ENCODE measurements at places on chromosomes 7 and 10. TPM values are rescaled to one million over a fixed set of nuclear protein-coding genes. Genes with fewer than 3 reads are reported as not detected.

DNA sequence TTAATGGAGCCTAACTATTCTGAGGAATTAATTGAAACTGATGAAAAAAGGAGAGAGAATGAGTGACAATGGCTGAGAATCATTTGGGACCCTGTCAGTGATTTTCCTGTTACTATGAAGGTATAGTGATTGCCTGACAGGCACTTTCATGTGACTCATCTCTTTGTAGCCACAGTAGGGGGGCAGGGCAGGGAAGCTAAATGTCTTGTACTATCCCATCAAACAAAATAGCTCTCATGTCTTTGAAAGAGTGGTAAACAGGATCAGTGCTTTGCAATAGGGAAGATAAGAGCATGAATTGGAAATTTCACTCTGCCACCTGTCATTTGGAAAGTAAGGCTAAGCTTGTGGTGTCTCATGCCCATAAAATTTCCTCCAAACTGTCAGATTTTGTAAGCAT lies 94.5 kb upstream of the GSDME start:
- H3K36me3 ChIP-seq, result peaks cover 65% of the 10 kb centered on the region
- no peaks in the 10 kb centered on the region for H3K27me3 ChIP-seq
- peaks cover 52% of the 10 kb centered on the region for H3K4me1 ChIP-seq
- H3K27ac ChIP-seq, result no peak overlapping the region
- no peak overlapping the region for H3K4me3 ChIP-seq
- DNase-seq, result no peak

GRCh38 chr10:102405108-102405571 lies 9.6 kb downstream of the NFKB2 start:
- DNase-seq, result no peak
- H3K27me3 ChIP-seq, result peaks cover 9% of the 10 kb centered on the region
- no peak overlapping the region for H3K27ac ChIP-seq
- H3K4me3 ChIP-seq, result no peak overlapping the region

- H3K27me3 ChIP-seq, result no peaks in the 10 kb centered on the region
- peaks cover 7% of the 10 kb centered on the region for H3K4me1 ChIP-seq
- no peak overlapping the region for H3K4me3 ChIP-seq
Measured at GRCh38 chr10:79021331-79021907, 47.3 kb upstream of the ZMIZ1 start.

- H3K4me1 ChIP-seq, result no peaks in the 10 kb centered on the region
- no peak overlapping the region for H3K4me3 ChIP-seq
- H3K27ac ChIP-seq, result no peak overlapping the region
- no peaks in the 10 kb centered on the region for H3K36me3 ChIP-seq
- H3K27me3 ChIP-seq, result no peaks in the 10 kb centered on the region
Measured at GRCh38 chr10:16030562-16030961, 170.3 kb upstream of the MINDY3 start.

- no peak overlapping the region for H3K4me3 ChIP-seq
- no peaks in the 10 kb centered on the region for H3K27me3 ChIP-seq
- H3K27ac ChIP-seq, result no peak overlapping the region
- H3K4me1 ChIP-seq, result peaks cover 19% of the 10 kb centered on the region
- H3K36me3 ChIP-seq, result peaks cover 19% of the 10 kb centered on the region
Measured at GRCh38 chr7:7793249-7793648, 74.8 kb upstream of the RPA3 start.

DNA sequence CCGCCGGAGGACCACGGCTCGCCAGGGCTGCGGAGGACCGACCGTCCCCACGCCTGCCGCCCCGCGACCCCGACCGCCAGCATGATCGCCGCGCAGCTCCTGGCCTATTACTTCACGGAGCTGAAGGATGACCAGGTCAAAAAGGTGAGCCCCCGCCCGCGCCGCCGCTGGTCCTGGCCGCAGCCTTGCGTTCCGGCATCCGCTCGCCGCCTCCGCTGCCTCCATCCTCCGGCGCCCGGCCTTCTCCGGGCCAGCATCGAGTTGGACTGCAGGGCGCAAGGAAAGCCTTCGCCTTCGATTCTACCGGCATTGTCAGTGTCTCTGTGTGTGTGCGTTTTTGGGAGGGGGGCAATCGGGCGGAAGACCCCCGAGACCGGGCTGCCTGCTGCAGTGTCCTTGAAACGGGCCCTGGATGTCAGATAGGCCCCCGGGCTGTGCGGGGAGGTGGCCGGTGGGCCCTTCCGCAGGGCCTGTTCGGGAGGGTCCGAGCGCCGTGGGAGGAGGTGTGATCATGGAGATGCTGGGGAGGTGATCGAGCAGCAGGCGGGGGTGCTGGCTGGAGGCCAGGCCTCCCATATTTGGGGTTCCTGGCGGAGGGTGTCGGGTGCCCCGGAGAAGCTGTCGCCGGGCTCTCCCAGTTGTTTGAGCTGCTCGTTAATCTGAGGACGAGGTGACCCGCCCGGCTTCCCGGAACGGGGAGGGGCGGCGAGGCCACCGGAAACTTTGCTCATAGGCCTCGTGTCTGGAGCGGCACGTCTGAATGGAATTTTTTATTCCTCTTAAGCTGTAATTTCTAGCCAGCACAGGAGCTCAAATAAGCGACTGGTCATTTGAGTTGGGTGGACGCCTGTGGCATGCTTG lies 40.8 kb downstream of the HK1 start:
- DNase-seq, result peak; percentile 71
- peak overlapping the region; percentile 98 for H3K27ac ChIP-seq
- H3K27me3 ChIP-seq, result peaks cover 8% of the 10 kb centered on the region
- peaks cover 9% of the 10 kb centered on the region for H3K36me3 ChIP-seq

GRCh38 chr10:117370205-117370604 lies 5.0 kb downstream of the PDZD8 start:
- DNase-seq, result no peak
- H3K4me1 ChIP-seq, result peaks cover 54% of the 10 kb centered on the region
- H3K4me3 ChIP-seq, result no peak overlapping the region
- H3K36me3 ChIP-seq, result peaks cover 15% of the 10 kb centered on the region
- H3K27ac ChIP-seq, result no peak overlapping the region

DNA sequence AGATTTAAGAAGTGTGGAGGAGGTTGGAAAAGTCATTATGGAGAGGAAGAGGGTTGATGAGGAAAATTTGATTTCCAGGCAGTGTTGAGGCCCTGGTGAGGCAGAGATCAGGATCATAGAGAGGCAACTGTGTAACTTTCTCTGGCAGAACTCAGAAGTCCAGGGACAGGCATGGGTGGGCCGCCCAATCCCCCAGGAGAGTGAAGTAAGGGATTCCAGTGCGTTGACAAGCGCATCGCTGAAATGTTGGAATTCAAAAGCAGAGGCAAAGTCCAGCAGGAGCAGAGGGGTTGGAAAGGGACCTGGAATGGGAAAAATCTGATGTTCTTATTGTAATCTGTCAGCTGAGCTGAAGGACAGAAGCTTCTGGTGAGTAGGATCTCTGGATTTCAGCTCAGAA lies 207.3 kb downstream of the FAM107B start:
- peak overlapping the region; percentile 1 for H3K4me3 ChIP-seq
- no peaks in the 10 kb centered on the region for H3K27me3 ChIP-seq
- H3K4me1 ChIP-seq, result peaks cover 99% of the 10 kb centered on the region
- DNase-seq, result no peak
- H3K27ac ChIP-seq, result peak overlapping the region; percentile 69

DNA sequence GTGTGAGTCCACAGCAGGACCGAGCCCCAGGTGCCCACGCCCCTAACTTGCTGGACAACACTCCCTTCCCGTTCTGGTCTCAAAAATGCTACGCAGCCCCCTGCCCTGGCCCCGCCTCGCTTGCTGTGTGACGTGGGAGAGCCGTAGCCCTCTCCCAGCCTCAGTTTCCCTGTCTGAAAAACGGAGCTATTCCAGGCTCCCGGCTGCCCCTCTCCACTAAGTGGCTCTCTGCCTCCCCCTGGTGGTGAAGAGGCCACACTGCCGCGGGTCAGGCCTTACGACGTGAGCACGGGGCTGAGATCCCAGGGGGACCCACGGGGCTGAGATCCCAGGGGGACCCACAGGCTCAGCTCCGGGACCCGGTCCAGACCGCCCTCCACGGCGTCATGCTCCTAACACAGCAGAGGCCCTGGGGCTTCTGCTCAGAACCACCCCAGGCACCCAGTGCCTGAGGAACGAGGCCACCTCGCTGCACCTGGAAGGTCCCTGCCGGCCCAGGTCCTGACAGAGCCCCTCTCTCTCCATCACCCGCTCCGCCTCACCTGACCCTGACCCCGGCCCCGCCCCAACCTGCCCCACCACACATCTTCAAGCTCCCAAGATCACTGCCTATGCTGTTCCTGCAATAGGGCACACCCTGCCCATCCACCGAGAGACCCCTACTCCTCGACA lies 26.7 kb downstream of the MICALL2 start:
- DNase-seq, result peak; percentile 54
- peaks cover 4% of the 10 kb centered on the region for H3K27me3 ChIP-seq
- H3K4me3 ChIP-seq, result no peak overlapping the region
- no peak overlapping the region for H3K27ac ChIP-seq
- peaks cover 5% of the 10 kb centered on the region for H3K4me1 ChIP-seq

GRCh38 chr7:20785157-20786048 lies 1.3 kb downstream of the SP8 start:
- peaks cover 21% of the 10 kb centered on the region for H3K4me1 ChIP-seq
- peaks cover 74% of the 10 kb centered on the region for H3K27me3 ChIP-seq
- DNase-seq, result no peak
- peaks cover 4% of the 10 kb centered on the region for H3K36me3 ChIP-seq
- H3K27ac ChIP-seq, result peak overlapping the region; percentile 83
- H3K4me3 ChIP-seq, result peak overlapping the region; percentile 39

DNA sequence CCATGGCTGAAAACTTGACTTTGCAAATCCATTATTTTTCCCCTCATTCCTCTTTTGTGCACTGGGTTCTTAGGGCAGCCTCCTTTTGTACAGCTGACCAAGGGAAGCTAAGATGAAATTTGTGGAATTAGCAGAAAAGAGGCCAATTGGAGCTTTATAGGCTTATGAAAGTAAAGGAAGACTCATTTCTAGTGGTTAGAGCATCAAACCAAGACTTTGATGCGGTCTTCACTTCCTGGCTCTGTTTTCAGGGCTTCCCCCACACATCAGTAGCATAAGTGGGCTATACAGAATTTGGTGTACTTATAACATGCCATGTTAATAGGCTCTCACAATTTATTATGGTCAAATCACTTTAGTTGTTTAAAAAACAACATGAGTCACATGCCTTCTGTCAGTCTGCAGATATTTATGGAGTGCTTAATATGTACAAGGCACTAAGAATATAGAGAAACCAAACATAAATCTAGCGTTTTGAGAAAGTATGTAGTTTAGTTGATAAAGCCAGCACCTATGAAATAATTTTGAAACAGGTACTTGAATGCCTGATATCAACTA lies 5.7 kb downstream of the AUTS2 start:
- no peak for DNase-seq
- no peak overlapping the region for H3K4me3 ChIP-seq
- H3K27me3 ChIP-seq, result peaks cover 8% of the 10 kb centered on the region
- H3K27ac ChIP-seq, result no peak overlapping the region
- H3K4me1 ChIP-seq, result peaks cover 5% of the 10 kb centered on the region
- no peaks in the 10 kb centered on the region for H3K36me3 ChIP-seq

DNA sequence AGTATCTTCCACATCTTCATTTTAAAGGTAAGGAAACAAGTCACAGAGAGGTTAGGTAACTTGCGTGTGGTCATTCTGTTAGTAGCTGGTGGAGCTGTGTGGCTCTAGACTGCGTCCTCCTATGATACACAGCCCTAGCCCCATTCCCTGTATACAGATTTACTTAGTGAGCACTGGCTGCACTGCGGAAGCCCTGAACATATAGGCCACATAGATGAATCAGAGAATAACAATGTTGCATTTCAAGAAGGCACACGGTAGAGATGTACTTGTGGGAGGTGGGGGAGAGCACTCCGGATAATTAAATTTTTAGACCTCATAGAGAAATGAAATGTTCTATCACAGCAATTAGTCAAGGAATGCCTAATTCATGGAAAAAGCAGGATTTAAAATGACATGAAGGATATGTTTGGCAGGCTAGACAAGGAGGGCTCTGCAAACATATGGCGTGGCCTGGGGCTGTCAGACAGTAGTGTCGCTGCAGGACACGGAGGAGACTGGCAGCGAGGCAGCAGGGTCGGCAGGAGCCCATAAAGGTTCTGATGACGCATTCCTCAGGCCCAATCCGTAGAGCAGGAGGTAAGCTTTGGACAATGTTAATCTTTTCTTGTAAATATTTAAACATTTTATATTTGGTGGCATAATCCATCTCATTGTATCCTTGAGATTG lies 29.5 kb downstream of the RAB11FIP2 start:
- no peak for DNase-seq
- no peaks in the 10 kb centered on the region for H3K27me3 ChIP-seq
- H3K36me3 ChIP-seq, result peaks cover 11% of the 10 kb centered on the region
- no peaks in the 10 kb centered on the region for H3K4me1 ChIP-seq

DNA sequence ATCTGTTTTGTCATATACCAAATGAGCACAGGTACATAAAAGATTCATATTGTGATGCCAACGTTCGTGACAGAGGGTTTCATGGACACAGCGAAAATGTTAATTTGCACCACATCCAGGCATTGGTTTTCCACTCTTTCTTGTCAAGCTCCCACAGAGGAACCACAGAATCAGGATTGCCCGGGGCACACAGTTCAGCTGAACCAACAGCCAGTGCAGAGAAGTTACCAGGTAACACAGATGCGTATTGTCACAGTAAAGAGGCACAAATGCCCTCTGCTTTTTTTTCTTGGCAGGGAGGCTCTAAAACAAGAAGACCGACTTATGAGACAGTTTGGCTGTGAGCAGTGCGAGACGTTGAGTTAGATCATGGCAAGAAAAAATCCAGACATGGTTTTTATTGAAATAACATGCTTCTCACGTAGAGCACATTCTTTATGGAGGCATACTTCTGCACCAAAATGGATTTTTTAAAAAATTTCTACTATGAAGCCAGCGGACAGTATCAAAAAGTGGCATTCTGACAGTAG lies 331.1 kb upstream of the KIAA1217 start:
- no peaks in the 10 kb centered on the region for H3K36me3 ChIP-seq
- no peak overlapping the region for H3K27ac ChIP-seq
- no peaks in the 10 kb centered on the region for H3K4me1 ChIP-seq
- DNase-seq, result no peak

DNA sequence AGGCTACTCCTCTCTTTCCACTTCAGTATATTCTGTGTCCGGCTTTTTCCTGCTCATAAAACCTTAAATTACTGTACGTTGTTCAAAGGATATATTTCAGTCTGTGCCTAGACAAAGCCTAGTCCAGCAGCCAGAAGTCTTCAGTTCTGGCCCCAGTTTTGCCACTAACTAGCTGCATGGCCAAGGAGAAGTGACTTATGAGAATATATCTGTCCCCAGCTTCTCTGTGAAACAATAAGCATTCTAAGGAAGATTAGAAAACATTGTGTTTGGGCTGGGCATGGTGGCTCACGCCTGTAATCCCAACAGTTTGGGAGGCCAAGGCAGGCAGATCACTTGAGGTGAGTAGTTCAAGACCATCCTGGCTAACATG lies 105.0 kb upstream of the HDAC9 start:
- H3K4me3 ChIP-seq, result no peak overlapping the region
- H3K27ac ChIP-seq, result no peak overlapping the region
- H3K27me3 ChIP-seq, result no peaks in the 10 kb centered on the region
- DNase-seq, result no peak
- H3K36me3 ChIP-seq, result no peaks in the 10 kb centered on the region

Gene EPHA1
- not detected for total RNA-seq

Gene KCNIP2
- 2.5 TPM for total RNA-seq

Gene MBL2
- not detected for total RNA-seq

Data from activated T-helper 1 cell treated with anti-CD3 and anti-CD28 coated beads, Interleukin-12 subunit alpha, Interleukin-12 subunit beta, Interleukin-2, Interleukin-4 antibody, amounts not matched to agents 30 ng/mL and 10 ng/mL and 1 ng/mL, durations not matched to agents 14 hours and 24 hours and 36 hours (primary cell).